Stimulated activated effector memory CD8-positive, alpha-beta T cell treated with anti-CD3 and anti-CD28 coated beads, Interleukin-12 subunit alpha, Interleukin-12 subunit beta, amount 100 ng/mL, for 72 hours (primary cell): ENCODE measurements at places on chromosomes 7 and 10.

DNA sequence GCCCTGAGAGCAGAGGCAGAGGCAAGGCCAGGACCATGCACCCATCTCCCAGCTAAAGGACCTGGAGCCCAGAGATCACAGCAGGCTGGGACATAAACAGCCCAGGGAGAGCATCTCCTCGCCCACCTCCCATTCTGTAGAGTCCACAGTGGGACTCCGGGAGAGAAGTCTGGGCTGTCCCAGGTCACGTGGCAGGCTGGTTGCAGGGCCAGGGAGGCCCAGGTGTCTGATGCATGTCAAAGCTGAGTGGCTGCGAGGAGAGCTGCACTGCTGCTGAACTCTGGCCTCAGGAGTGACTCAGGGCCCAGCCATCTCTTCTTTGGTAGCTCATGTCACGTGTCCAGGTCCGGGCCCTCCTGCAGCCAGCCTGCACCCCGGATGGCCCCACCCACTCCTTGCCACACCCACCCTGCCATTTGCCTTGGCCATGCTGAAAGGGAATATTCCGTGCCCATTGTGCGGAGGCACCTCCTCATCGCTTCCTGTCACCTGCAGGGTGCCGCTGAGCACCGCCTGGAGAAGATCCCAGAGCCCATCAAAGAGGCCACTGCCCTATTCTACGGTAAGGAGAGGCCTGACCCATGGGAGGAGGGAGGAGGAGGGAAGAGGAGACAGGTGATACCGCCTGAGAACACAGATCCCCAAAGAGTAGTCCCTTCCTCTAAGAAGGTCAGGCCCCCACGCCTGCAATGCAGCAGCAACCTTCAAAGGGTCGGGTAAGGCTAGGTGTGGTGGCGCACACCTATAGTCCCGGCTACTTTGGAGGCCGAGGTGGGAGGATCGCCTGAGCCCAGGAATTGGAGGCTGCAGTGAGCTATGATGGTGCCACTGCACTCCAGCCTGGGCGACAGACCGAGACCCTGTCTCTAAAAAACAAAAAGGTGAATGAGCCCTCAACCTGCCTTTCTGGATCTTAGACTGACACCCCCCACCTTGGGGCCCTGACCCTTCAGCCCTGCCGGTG is 12.6 kb upstream of the SH2B2 start:
- no peak for DNase-seq

DNA sequence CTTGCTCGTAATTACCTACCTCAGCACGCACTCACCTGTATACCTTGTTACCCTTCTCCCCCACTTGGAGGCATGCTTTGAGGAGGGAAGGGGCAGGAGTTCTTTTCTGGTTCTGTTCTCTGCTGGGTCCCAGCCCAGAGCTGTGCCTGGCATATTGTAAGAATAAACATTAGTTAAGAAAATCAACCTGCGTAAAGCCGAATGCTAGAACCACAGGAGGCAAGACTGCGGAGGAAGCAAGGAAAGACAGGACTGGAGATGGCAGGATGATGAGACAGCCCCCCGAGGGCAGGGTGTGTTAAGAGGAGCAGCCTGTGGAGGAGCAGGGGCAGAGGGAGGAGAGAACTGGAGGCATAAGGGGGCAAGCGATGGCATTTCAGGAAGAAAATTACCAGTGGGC is 9.5 kb downstream of the C10orf53 start:
- DNase-seq, result no peak

- DNase-seq, result no peak
Measured at GRCh38 chr7:124536156-124536762, 229.3 kb downstream of the GPR37 start.

GRCh38 chr7:115471891-115472290 is 550.0 kb downstream of the MDFIC start:
- no peak for DNase-seq

- DNase-seq, result no peak
Measured at GRCh38 chr7:108020585-108020984, 17.6 kb upstream of the LAMB1 start.

GRCh38 chr7:117667456-117667855 is 187.6 kb downstream of the CFTR start:
- DNase-seq, result no peak

GRCh38 chr10:129047600-129047999 is 419.4 kb upstream of the MGMT start:
- DNase-seq, result no peak

GRCh38 chr7:131720703-131721102 is 164.3 kb upstream of the PODXL start:
- no peak for DNase-seq

GRCh38 chr10:102804382-102805055 is 32.7 kb downstream of the CYP17A1 start:
- DNase-seq, result no peak

DNA sequence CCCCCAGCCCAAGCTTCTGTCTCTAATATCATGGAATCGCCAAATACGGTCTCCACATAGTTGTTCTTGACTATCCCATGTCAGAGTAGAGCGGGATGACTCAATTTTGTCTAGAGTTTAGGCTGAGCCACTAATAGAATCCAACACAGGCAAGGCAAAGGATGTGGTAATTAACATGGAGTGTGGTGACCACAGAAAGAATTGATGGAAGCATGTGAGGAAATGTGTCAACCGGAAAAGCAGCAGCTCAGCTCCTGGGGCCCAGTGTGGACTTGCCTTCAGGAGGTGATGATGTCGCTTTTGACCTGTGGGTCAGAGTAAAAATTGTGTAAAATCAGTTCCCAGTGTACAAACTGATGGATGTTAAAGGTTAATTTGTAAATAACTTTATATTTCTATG is 139.3 kb upstream of the KLF6 start:
- DNase-seq, result no peak

DNA sequence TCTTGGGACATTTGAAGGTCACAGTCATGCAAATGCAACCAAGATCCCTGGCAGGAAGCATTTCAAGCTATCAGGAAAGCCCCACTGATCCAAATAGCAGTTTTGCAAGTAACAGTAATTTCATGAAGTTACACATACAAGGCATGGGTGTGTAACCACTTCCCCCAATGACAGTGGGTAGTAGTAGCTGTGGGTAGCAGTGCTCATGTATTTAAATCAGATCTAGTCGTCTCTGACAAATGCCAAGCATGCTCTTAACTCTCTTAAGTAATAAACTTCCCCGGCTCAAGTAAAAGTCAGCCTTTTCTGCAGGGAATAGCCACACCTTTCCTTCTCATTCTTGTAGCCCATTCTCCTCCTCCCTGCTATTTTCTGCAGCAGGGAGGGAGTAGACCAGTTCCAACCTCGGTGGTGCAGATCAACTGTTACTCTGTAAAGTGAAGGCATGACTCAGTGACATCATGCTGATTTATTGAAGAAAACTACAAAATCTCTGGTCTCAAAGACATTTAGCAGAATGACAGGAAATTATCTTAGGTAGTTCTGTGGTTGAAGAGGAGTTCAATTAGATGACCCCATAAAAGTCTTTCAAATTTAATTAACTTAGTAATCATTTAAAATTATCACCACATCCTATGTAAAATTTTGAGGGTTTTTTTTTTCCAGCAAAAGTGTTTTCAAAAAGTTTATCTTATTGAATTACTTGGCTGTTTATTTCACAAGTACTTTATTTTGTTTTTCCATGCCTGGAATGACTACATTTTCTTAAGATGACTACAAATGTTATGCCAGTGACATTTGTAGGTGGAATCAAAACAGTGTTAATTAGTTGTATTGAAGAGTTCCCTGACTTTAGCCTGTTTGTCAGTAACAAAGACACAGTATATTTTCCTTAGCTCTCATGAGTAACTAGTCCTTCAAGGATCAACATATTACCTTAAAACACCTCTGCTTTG is 568.3 kb downstream of the INHBA start:
- DNase-seq, result no peak

DNA sequence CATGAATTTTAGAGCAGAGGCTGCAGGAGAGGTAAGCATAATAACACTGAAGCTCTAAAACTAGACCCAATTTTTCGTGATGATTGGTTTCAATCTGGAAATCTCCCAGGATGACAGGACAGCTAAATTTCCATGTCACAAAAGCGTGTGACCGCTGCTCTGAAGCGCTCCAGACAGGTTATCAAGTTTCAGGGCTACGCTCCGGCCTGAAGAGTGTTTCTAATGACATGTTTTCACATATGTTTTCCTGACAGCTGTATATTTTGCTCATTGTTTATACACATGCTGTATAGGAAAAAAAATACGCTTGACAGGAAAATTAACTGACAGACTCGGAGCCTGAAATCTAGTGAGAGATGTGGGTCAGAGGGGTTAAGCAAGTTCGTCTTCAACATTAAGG is 219.8 kb upstream of the BMPER start:
- DNase-seq, result no peak

- no peak for DNase-seq
Measured at GRCh38 chr7:50119815-50120637, 27.0 kb upstream of the ZPBP start.

- no peak for DNase-seq
Measured at GRCh38 chr7:44124822-44125202, 1.5 kb upstream of the POLD2 start.

DNA sequence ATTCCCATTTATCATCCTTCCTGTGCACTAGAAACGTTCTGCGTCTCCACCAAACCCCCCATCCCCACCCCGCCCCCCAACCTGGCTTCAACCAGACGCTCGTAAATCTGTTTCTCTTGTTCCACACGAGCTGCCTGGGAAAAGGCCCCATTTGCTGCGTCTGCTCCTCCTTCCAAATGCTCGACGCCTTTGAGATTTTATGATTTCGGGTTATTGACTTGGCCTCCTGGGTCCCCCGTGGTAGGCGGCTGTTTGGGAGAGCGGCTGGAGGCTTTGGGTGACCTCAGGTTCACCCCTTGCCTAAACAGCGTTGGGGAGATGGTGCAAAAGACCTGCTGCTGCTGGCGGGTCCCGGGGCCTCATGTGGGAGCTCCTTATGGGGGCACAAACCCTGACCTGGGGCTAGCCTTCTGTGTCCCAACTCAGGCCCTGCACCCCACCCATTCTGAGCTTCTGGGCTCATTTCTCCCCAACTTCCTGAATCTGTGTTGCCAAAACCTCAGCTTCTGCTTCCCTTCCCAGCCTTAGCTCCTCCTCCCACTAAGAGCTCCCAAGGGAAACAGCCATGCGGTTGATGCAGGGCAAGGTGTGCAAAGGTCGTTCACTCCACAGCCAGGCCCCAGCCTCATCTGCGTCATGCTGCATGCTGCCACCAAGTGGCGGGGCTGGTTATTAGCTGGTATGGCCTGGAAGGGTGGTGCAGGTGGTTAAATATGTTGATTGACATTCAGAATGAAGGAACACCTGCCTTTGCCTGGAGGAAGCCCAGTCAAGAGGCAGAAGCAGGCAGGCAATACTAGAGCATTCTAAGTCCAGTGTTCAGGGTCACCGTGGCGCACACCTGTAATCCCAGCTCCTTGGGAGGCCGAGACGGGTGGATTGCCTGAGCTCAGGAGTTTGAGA is 49.1 kb upstream of the ELN start:
- no peak for DNase-seq

GRCh38 chr7:152752200-152752912 is 7.2 kb upstream of the ACTR3B start:
- no peak for DNase-seq

DNA sequence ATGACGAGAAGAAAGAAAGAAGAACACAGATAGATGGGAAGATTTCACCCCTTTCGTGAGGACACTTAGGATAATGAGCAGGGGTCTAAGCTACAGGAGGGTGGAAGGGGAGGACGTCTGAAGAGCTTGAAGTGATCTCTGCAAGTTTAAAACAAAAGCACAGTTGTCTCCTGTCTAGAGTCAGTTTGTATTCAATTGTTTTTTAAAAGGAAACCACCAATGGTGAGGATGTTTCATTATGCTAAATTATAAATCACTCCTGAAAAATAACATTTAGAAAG is 85.9 kb downstream of the ADAM12 start:
- no peak for DNase-seq

DNA sequence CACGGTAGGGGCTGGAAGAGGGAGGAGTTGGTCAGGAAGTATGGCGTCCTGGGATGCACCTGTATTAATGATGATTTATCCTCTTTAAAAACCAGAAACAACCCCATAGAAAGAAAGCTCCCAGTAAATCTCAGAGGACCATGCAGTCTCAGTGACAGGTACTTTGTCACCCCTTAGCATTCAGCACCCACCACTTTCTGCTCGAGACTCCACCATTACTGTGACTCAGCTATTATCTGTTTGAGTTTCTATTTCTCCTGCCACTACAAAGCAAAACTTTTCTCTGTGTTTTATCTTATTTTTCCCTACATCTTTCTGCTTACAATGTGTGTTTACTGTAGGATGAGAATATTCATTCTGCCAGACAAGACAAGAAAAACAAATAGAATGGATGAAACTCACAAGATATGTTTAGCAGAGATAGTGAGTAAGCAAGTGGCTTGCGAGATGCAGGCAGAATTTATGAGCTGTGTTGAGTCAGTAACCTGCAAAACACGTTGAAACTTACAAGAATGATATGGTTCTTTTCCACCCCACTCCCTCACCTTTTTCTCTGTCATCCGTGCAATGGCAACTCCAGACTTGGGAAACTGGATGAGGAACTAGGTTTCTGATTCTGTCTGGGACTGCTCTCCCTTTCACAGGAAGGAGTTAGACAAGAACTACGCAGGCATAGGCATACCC is 127.1 kb downstream of the AOAH start:
- DNase-seq, result no peak

- no peak for DNase-seq
Measured at GRCh38 chr10:12321641-12322040, 27.7 kb upstream of the CAMK1D start.

DNA sequence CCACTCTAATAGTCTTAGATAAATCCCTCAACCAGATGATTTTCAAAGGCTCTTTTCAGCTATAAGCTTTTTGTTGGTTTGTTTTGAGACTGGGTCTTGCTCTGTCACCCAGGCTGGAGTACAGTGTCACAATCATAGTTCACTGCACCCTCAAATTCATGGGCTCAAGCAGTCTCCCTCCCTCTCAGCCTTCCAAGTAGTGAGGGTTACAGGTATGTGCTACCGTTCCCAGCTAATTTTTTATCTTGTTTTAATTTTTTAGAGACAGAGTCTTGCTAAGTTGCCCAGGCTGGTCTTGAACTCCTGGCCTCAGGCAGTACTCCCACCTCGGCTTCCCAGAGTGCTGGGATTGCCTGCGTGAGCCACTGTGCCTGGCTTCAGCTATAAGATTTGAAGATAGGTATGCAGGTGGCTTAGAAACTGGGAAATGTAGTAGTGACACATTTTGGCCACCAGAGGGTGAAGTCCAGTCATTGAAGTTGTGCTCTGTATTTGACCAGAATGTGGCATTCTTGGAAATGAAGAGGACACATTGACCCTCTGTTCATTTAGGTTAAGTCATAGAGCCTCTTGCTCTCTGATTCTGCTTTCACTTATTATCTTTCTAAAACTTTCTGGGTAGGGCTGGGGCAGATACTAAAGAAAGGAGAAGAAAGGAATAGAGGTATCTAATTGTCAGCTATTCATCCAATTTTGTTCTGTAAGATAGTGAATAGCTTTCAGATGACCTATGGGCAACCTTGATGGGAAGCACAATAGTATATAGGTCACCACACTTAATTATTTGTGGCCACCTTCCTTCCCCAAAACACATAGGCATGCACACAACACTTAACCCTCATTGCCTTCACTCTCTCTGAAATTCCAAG is 36.0 kb downstream of the R3HCC1L start:
- DNase-seq, result peak; percentile 14
